ENCODE measurements at places on chromosomes 3 and 15.

DNA sequence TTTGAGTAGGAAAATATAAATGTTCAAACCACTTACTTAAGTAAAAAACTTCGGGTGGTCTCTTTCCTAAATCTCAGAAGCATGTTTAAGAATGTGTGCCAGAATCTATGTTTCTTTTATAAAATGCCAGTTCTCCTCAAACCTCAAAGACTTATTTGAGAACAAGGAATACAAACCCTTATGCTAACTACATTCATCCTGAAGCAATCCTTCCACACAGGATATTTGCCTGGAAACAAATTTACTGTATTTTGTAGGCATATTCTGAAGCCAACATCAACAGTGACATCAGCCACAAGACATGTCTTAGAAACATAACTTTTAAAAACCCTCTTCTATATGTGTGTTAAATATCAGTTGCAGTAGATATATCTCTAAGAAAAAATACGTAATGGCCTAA is 1077.0 kb downstream of the ROBO1 start:
- no peak for DNase-seq

- DNase-seq = no peak
Measured at GRCh38 chr3:169241991-169242707, 421.4 kb downstream of the MECOM start.

DNA sequence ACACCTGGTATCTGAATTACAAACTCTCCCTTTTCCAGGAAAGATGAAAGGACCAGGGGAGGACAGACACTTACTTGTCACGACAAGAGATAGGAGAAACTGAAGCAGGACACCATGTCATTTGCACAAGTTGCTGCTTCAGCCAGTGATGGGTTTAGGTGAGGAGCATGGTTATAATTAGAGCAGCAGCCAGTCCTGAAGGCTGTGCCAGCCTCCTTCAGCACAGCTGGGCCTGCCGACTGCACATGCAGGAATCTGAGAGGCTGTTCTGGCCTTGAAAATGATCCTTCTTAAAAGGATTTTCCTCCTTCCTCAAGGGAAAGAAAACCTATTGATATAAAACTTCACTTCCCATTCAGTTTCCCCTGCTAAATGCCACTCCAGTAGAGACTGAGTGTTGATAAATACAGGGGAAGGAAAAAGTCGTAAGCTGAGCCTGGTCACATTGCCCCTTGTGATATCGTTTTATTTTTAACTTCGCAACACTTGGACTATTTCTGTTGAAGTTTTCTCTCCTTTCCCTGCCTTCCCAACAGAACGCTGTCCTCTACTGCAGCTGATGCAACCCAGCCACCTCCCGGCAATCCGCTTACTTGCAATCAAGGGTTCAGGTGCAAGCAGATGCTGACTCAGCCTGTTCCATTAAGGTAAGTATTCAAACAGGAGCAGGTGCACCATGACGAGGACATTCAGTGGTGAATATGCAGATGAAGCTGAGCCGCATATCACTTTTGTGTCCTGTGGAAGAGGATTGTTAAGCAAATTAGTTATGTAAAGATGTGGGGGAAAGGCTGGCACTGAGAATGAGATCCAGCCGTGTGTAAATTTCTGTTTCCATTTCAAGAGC is at the start of gene FBXO40:
Gene FBXO40 (plus strand): TSS at position 524 of the 847 bp plus-strand sequence. CDS start 27,197 bp downstream, outside the sequence.
- DNase-seq = no peak

DNA sequence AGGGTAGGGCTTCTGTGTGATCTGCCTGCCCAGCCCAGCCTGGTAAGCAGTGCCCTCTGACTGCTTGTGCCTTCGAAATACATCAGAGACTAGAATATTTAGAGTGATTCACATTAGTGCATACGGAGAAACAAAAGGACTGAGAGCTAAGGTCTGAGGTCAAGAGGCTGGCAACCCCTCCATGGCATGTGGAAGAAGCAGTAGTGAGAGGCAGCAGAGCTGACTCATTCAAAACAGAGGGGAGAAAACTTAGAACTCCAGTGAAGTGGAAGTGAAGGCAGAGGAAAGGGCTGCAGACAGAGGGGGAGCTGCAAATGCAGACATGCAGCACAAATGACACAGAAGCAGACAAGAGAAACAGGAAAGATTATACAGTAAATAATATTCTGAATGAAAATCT is 61.6 kb downstream of the ULK4 start:
- no peak for DNase-seq

DNA sequence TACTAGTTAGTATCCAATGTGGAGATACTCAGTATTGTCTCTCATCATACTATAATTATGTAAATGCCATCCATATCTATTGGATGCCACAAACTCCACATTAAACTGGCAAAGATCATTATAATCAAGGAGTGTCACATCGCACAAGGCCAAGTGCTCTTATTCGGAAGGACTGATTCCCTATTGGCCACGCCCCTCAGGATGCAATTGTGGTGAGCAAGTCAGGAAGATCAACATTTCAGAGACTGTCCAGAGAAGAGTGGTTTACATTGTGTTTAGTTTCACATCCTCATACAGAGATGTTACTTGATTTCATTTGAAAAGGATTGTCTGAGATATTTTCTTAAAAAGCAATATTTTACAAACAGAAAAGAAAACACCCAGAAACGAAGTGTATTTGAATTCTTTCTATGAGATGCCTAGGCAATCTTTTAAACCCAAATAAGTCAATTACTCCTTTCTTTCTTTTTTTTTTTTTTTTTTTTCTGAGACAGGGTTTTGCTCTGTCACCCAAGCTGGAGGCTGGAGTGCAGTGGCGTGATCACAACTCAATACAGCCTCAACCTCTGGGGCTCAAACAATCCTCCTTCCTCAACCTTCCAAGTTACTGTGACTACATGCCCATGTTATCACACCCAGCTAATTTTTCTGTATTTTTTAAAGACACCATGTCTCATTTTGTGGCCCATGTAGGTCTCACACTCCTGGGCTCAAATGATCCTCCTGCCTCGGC is 369.1 kb downstream of the RBMS3 start:
- DNase-seq = no peak

DNA sequence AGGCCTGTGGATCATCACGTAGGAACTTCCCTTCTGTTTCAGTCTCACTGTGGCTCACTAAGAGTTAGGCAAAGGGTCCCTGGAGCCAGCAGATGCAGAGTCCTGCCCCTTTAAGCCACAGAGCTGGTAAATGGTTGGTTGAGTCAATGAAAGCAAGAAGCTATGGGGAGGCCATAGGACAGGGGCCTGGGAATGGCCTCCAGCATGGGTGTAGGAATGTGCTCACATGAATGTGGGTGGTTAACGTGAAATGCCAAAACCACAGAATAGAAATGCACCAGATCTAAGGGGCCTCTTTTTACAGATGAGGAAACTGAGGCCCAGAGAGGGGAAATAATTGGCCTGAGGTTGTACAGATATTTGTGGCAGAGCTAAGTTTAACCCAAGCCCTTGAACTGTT is 150.3 kb downstream of the TLE3 start:
- no peak for DNase-seq

DNA sequence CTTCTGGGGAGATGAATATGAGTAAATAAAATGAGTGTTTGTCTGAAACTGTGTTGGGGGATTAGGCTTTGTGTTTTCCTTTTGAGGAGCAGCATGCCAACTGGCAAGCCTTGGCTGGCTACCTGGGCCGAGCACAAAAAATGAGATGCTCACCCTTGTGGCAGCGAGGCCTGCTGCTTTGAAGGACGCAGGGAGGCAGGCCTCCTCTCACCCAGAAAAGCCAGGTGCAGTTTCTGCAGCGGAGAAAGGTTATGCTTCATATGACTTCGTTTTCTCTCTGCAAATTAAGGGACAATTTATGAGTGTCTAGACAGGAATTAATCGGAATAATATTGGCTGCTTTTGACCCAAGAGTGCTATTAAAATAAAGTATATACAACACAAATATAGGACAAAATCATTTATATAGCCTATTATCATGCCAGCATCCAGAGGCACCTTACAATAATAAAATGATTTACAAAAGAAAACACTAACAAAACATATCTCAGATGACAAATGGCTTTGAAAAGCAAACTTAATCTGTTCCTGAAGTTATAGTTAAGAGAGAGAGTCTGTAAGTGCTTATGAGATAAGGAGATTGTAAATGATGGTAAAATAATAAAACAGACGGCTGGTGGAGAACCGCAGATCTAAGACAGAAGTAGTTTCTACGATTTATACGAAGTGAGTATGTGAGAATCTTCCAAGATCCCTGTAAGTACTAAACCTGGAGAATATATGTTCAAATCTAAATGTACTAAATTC is 682.8 kb upstream of the NR2F2 start:
- no peak for DNase-seq

GRCh38 chr3:50423543-50423942 is 64.2 kb upstream of the TMEM115 start:
- no peak for DNase-seq
